ENCODE measurements at places on chromosomes 2 and 18. TPM values are rescaled to one million over a fixed set of nuclear protein-coding genes. Genes with fewer than 3 reads are reported as not detected.

DNA sequence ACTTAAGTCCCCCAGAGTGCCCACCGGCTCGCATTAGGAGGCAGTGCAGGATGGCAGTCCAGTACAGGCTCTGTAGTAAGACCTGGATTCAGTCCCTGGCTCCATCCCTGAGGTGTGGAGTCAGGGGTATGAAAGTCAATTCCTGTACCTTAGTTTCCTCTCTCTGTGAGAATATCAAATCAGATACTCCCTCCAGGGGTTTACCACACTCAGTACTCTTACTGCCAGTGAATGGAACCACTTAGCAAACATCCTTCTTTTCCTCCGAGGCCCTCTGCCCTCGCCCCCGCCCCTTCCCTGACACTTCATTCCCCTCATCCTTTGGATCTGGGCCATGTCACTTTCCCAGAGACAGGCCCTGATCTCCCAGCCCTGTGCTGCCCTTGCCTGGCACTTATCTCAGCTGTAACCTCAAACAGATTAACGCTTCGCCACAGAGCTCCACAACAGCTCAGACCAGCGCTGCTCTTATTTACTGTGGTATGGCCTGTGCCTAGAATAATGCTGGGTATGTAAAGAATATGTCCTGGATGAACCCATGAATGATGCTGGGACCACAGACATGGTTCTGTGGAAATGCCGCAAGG, 159.0 kb upstream of the TMEM200C start:
- DNase-seq, result no peak

GRCh38 chr2:206353685-206354084, 79.2 kb downstream of the ZDBF2 start:
- DNase-seq, result no peak

DNA sequence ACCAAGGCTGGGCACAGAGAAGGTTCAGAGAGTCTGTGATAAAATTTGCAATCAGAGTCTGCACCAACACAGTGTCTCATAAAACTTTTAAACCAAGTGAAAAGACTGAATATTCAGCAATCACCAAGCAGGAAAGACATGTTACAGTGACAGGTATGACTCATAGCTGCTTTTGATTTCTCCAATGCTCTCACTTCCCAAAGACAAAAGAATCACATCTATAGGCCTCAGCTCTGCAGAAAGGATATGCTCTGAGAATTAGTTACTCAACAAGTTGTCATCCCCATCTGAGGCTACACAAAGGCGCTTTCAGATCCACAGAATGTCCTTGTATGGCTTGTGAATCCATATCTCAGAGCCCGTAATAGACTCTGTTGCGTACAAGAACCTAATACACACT, 92.5 kb downstream of the KCNF1 start:
- peak; percentile 67 for DNase-seq

- no peak for DNase-seq
Observed at GRCh38 chr2:98749066-98749450, 18.1 kb upstream of the MGAT4A start.

DNA sequence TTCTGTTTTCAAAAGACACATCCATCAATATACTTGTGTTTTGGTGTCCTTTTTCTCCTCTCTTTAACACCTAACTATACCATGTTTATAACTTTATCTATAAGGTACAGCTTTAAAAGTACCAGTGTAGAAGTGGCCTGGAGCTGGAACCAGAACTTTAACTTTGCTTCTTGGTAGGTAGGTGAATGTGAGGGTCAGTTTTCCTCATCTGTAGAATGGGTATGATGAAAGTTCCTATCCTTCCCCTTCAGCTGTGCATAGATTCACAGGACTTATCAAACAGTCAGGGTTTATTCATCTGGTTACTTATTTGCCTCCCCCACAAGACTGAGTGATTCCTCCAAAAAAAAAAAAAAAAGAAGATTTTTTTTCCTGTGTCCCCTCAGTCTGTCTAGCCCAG, 12.7 kb downstream of the KCTD1 start:
- no peak for DNase-seq

GRCh38 chr2:203797712-203798111, 69.9 kb upstream of the CTLA4 start:
- no peak for DNase-seq

DNA sequence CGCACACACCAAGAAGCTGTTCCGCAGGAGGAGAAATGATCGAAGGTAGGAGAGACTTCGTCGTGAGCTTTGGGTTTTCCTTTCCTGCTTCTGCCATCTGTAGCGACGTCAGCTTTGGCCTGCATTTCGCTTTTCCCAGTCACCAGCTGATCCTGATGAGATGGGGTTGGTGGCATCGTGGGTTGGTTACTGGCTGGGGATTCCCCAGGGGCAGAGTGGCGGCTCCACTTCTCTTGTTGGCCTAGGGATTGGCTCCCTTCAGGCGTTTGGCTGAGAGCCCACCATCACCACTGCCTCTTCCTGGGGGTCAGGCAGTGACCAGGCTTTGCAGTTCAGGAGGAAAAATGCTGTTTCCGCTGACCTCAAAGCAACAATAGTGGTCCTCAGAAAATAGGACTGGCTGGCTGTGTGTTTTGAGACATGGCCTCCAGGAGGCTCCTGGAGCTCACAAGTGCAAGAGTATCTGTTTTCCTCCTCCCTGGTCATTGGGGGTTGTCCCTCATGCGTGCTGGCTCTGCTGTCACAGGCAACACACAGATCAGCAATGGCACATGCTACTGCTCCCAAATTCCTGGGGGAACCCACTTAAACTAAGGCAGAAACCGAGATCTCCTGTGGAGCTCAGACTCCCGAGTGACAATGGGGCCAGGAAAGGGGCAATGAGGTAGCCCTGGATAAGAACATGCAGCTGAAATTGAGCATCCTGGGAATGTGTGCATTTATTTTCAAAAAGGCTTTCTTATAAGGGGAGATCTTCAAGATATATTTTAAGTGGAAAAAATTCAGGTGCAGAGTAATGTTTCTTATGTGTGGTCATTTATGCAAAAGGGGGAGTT, 173.0 kb downstream of the CTIF start:
- peak; percentile 15 for DNase-seq

DNA sequence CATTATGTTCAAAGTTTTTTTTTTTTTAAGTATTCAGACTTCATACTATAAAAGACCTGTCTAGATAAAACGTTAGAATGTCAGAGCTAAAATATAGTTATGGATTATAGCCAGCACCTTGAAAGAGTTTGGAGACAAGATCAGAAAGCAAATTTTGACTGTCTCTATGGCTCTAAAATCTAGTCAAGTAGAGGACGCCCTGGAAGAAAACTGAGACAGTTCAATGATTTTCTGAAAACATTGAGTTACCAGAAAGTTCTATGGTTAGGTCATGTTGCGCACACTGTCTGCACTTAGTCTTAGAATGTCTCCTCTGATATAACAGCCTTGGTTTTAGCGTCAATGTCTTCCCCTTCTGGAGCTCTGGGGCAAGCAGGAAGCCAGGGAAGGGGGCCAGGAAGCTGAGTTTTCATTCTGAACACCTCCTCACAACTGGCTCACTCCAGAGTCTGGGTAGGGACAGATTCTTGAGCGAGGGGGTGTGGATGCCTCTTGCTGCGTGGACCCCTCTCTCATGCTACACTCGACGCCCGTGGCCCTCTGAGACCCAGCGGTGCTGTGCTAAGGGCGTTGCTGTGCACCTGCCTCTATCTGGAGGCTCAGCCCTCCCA, 99.5 kb downstream of the RNF144A start:
- no peak for DNase-seq

- DNase-seq, result no peak
Observed at GRCh38 chr2:123659120-123659519, 366.0 kb upstream of the CNTNAP5 start.

DNA sequence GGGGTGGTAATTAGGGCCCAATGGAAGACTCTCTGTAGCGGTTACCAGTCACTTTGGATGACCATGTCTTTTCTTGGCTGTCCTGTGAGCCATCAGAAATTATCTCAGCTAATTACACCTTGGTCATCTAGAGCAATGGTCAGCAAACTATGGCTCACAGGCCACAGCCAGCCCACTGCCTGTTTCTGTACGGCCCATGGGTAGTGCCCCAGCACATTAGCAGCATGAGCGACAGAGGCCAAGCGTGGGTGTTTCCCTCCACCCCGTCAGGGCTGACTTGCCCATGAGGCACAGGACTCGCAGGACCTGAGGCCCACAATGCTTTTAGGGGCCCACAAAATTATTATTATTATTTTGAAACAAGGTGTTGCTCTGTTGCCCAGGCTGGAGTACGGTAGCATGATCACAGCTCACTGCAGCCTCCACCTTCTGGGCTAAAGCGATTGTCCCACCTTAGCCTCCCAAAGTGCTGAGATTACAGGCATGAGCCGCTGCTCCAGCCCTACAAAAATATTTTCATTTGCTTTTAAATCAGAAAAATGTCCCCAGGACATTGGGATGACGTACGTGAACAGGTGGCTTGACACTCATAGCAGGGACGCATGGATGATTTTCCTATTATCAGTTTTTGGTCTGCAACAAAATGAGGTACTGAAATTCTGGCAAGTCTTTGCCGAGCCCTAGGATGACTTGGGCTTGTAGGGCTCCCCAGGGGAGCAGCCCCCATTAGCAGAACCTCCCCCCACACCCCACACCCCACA, 29.3 kb upstream of the CEP68 start:
- no peak for DNase-seq

- DNase-seq, result no peak
Observed at GRCh38 chr2:127698553-127699355, 2.5 kb upstream of the SFT2D3 start.

DNA sequence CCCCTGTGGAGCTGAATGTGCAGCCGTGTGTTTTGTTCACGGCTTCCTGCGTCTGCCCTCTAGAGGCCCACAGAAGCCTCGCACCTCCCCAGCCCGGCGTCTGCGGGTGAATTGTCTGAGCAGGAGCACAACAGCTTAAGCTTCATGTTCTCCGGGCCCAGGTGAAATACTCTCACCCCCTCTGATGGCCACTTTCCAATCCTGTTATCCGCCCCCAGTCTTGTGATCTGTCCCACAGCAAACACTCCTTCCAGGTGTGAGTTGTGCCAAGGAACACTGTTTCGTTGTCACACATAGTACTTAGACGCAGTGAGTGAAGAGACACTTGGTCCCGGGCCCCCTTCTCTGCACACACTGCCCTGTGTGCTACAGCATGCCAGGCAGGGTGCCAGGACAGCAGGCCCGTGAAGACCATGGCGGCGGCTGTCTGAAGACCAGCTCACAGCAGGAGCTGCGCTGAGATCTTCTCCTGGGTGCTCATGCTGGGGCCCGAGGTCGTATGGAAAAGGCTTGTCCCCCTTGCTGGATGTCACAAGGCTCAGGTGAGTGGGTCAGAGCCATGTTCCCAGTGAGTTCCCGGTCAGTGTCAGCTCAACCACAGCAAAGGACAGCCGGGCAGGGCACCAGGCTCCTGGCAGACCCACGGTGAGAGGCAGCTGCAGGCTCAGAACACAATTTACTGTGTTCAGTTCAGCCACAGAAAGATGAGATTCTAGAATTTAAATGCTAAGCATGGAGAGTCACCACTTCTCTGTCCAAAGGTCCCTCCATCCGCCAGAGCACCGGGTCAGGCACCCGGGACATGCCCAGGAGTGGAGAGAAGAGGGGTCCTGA, 6.8 kb upstream of the PXDN start:
- peak; percentile 86 for DNase-seq

GRCh38 chr2:11995456-11995855, 249.0 kb downstream of the LPIN1 start:
- DNase-seq, result peak; percentile 29

DNA sequence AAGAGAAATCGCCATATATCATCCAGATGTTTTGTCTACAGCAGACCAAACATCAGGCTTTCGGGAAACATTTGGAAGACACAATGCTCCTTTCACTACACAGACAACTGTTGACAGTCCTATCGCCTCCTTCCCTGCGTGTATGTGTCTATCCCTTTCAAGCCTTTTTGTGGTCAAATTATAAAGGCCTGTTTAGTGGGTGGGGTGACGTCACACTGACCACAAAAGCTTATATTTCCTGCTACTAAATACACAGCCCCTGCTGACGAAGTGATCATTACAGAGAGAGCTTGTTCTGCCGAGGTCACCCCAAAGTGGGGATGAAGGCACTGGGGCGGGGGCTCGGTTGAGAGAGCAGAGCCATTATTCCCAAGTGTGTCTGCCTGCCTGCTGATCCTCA, 302.7 kb upstream of the TNP1 start:
- DNase-seq, result peak; percentile 94

DNA sequence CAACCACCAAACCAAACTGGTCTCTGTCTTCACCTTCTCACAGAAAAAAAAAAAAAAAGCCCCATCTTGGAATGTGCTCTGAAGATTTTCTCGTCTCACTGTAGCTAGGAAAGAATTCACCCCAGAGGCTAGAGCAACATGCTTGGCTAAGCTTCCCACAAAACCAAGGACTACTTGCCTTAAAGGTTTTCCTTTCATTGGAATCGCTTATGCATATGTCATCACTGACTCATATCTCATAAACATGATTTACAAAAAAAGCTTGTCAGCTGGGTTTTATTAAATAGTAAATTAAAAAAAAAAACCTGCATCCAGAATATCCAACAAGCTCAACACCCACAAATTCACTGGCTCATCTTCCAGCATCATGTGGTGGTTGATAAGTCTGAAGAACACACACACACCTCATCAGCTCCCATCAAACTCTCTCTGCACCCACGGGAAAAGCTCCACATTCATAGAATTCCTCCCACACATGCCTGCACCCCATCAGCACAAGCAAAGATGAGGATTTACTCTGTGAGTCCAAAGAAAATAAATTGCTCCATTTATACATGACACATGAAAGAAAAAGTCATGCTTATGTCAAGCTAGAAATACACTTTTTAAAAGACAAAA, 182.0 kb upstream of the TRIB2 start:
- DNase-seq, result peak; percentile 95

DNA sequence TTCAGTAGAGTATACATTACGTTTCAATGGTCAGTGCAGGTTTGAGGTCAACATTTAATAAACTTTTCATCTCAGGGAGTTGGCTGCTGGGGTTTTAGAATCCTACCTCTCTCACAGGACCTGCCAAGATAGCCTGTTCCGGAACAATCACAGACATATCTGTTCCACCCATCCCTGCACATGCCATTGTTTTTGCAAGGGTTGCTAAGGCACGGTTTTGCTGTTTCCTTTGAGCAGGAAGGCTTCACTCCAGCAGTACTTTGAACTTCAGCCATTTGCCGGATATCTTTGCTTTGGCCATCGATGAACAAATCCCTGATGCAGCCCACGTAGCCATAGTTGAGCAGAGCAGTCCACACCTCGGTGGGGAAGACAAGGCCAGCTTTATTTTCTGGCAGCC, 493.8 kb downstream of the NRXN1 start:
- DNase-seq, result no peak

- DNase-seq, result no peak
Observed at GRCh38 chr2:182366628-182367027, 60.2 kb downstream of the PDE1A start.

The FBLN7 gene
- total RNA-seq, result 2.9 TPM

The HJURP gene
- 83.2 TPM for total RNA-seq

The TSGA10 gene
- 2.0 TPM for total RNA-seq

The ZNF521 gene
- total RNA-seq, result not detected

The MLPH gene
- 12.9 TPM for total RNA-seq

The ORC2 gene
- 28.8 TPM for total RNA-seq

The SETBP1 gene
- 0.10 TPM for total RNA-seq
